ENCODE measurements at places on chromosomes 1 and 21.
A peak's percentile ranks its signal among the peaks of the same experiment; 100 is the strongest.

DNA sequence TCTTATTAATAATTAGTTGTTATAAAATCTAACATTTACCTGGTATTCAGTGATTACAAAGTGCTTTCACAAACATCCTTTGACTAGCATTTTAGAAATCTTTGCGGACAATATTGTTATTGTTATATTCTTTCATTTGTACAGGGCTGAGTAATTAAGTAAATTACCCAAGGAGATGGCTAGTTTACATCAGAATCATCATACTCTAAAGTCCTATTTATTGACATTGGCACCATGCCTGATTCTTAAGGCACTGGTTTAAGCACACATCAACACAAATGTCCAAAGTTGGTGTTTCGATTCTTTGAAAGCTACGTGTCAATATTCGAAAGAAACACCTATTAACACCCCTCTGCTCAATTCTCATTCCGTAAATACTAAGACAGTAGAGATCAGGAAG lies 424.6 kb upstream of the CHRM3 start:
- no peak for DNase-seq

GRCh38 chr1:176735201-176735600 lies 272.2 kb downstream of the PAPPA2 start:
- no peak for DNase-seq

- DNase-seq, result no peak
Observed at GRCh38 chr21:44428281-44428960, 26.9 kb upstream of the LRRC3 start.

- no peak for DNase-seq
Observed at GRCh38 chr1:118333601-118334210, 148.7 kb upstream of the SPAG17 start.

GRCh38 chr1:183227422-183228346 lies 41.6 kb downstream of the LAMC2 start:
- DNase-seq, result no peak

GRCh38 chr1:219660666-219661463 lies 48.0 kb upstream of the ZC3H11B start:
- DNase-seq, result peak; percentile 95
